WTC11 (cell line): ENCODE measurements at places on chromosomes 13 and 19.

DNA sequence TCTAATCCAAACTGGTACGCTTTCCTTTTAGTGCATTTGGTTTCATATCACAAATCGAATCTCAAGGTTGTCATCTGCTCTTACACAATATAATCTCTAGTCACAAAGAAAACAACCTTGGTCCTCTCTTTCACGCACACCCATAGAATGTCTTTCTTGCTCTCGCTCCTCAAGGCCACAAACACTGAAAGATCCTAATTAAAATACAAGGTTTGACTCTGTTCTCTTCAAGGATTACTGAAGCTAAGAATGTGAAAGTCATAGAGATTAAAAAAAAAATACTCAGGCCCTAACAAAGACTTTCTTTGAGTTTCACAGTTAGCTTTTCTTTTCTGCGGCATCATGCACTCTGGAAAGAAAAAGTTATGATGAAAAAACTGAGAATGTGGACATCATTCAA is 891.5 kb downstream of the EFNB2 start:
- H3K4me1 ChIP-seq: no peaks in the 10 kb centered on the region
- no peak overlapping the region for H3K27ac ChIP-seq
- H3K36me3 ChIP-seq: peaks cover 5% of the 10 kb centered on the region
- no peak overlapping the region for H3K4me3 ChIP-seq

- peaks cover 12% of the 10 kb centered on the region for H3K4me1 ChIP-seq
- no peaks in the 10 kb centered on the region for H3K36me3 ChIP-seq
- DNase-seq: no peak
Observed at GRCh38 chr13:40178130-40178529, 488.3 kb downstream of the FOXO1 start.

GRCh38 chr19:35223084-35223790 is 5.3 kb downstream of the FAM187B start:
- peaks cover 21% of the 10 kb centered on the region for H3K4me1 ChIP-seq
- H3K27ac ChIP-seq: no peak overlapping the region

DNA sequence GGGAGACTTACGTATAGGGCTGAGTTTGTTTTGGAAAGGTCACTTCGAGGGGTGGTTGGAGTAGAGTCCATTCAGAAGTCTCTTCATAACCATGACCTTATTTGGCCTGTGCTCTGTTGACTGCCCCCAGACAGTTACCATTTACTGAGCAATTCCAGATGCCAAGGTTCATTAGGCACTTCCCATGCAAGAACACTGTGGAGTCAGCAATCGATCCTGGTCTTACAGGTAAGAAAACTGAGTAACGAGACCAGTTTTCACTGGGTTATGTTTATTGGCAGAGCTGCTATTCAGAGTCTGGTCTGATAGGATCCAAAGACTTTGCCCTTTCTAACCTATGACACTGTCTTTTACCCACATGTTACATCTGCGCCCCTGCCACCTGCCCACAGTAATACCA is 134.7 kb downstream of the MTUS2 start:
- peaks cover 3% of the 10 kb centered on the region; the same call in 1 of the 2 replicates for H3K27me3 ChIP-seq
- no peaks in the 10 kb centered on the region for H3K36me3 ChIP-seq
- no peaks in the 10 kb centered on the region for H3K4me1 ChIP-seq
- no peak for DNase-seq
- H3K4me3 ChIP-seq: no peak overlapping the region

- H3K27ac ChIP-seq: no peak overlapping the region; the same call in 1 of the 2 replicates
- no peak overlapping the region for H3K4me3 ChIP-seq
- H3K4me1 ChIP-seq: peaks cover 31% of the 10 kb centered on the region
- H3K27me3 ChIP-seq: no peaks in the 10 kb centered on the region
- H3K36me3 ChIP-seq: peaks cover 3% of the 10 kb centered on the region; the same call in 1 of the 2 replicates
Observed at GRCh38 chr13:114107686-114108081, 24.7 kb downstream of the RASA3 start.

- peaks cover 100% of the 10 kb centered on the region for H3K27me3 ChIP-seq
- DNase-seq: no peak
- H3K4me3 ChIP-seq: peak overlapping the region; percentile 63
- H3K4me1 ChIP-seq: peaks cover 60% of the 10 kb centered on the region
- H3K36me3 ChIP-seq: no peaks in the 10 kb centered on the region
Observed at GRCh38 chr19:13024126-13024950, 29.1 kb downstream of the NFIX start.

GRCh38 chr19:10018263-10018662 is 5.0 kb downstream of the RDH8 start:
- no peaks in the 10 kb centered on the region for H3K4me1 ChIP-seq
- DNase-seq: no peak
- H3K4me3 ChIP-seq: no peak overlapping the region
- peaks cover 13% of the 10 kb centered on the region for H3K27me3 ChIP-seq
- no peak overlapping the region for H3K27ac ChIP-seq
- no peaks in the 10 kb centered on the region for H3K36me3 ChIP-seq

DNA sequence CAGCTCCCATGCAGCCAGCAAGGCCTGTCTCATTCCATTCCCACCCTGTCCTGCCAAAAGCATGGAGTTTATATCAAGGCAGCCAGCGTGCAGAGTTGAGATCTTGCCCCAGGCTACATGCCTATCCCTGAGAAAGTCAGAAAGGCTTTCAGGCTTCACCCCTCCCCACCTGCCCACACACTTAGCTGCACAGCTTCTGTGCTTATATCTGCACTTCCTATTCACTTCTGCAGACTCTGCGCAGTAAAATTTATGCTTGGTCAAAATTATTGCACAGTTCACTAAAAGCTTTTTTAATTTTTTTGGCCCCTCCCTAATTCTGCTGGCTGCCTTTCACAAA is 12.5 kb upstream of the ZNF675 start:
- H3K4me1 ChIP-seq: peaks cover 24% of the 10 kb centered on the region
- peaks cover 3% of the 10 kb centered on the region; the same call in 1 of the 2 replicates for H3K27me3 ChIP-seq
- no peaks in the 10 kb centered on the region for H3K36me3 ChIP-seq

GRCh38 chr13:100439247-100439970 is 149.2 kb downstream of the GGACT start:
- H3K27ac ChIP-seq: peak overlapping the region; percentile 97
- H3K36me3 ChIP-seq: peaks cover 14% of the 10 kb centered on the region
- H3K4me3 ChIP-seq: peak overlapping the region; percentile 24; the same call in 1 of the 2 replicates
- no peaks in the 10 kb centered on the region for H3K27me3 ChIP-seq
- peak; percentile 20 for DNase-seq

GRCh38 chr19:50663482-50663790 is 14.2 kb downstream of the C19orf81 start:
- peaks cover 16% of the 10 kb centered on the region for H3K4me1 ChIP-seq
- peaks cover 60% of the 10 kb centered on the region for H3K27me3 ChIP-seq
- H3K27ac ChIP-seq: no peak overlapping the region
- H3K36me3 ChIP-seq: peaks cover 8% of the 10 kb centered on the region
- no peak overlapping the region for H3K4me3 ChIP-seq

- peaks cover 13% of the 10 kb centered on the region for H3K4me1 ChIP-seq
- H3K4me3 ChIP-seq: no peak overlapping the region
- no peaks in the 10 kb centered on the region for H3K36me3 ChIP-seq
- H3K27me3 ChIP-seq: no peaks in the 10 kb centered on the region
- DNase-seq: no peak
Observed at GRCh38 chr13:62087124-62087523, 671.5 kb upstream of the PCDH20 start.

DNA sequence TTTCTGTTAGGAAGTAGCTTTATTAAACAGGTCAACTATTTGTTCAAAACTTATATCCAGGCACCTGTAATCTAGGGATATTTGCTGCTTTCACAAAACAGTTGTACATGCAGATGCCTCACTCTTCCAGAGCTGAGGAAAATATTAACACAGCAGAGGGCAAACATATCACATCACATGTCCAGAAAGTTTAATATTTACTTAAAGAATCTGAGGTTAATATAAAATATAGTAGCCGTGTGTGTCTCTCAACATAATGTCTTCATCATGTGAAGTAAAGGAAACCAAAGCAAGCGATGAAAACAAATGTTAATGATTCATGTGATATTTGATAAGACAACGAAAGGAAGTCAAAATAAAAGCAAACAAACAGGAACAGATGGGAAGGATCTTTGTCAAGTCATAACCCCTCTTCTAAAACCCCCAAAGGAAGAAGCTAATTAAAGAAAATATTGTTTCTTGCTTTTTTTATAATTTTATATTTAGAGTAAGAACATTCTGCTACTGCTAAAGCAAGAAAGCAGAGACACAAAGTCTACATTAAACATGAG is 418.8 kb downstream of the DACH1 start:
- no peak overlapping the region for H3K4me3 ChIP-seq
- no peak for DNase-seq
- no peaks in the 10 kb centered on the region for H3K4me1 ChIP-seq
- H3K27ac ChIP-seq: no peak overlapping the region
- H3K36me3 ChIP-seq: no peaks in the 10 kb centered on the region

- H3K36me3 ChIP-seq: peaks cover 6% of the 10 kb centered on the region; the same call in 1 of the 2 replicates
- H3K27me3 ChIP-seq: peaks cover 3% of the 10 kb centered on the region; the same call in 1 of the 2 replicates
- no peaks in the 10 kb centered on the region for H3K4me1 ChIP-seq
- no peak overlapping the region for H3K4me3 ChIP-seq
- DNase-seq: no peak
- no peak overlapping the region for H3K27ac ChIP-seq
Observed at GRCh38 chr13:95360464-95361097, 59.3 kb upstream of the ABCC4 start.

GRCh38 chr19:5018224-5019015 is 49.5 kb downstream of the KDM4B start:
- no peaks in the 10 kb centered on the region for H3K27me3 ChIP-seq
- no peak overlapping the region; the same call in 1 of the 2 replicates for H3K27ac ChIP-seq
- no peak for DNase-seq
- H3K4me1 ChIP-seq: 0 out of 2 replicates have a peak, but pooled peaks cover 2% of the 10 kb centered on the region
- H3K4me3 ChIP-seq: no peak overlapping the region

GRCh38 chr19:36686365-36687213 is 823 bp upstream of the ZNF567 start:
- H3K27me3 ChIP-seq: peaks cover 4% of the 10 kb centered on the region
- H3K36me3 ChIP-seq: peaks cover 35% of the 10 kb centered on the region
- peaks cover 15% of the 10 kb centered on the region for H3K4me1 ChIP-seq

- H3K4me1 ChIP-seq: peaks cover 5% of the 10 kb centered on the region; the same call in 1 of the 2 replicates
- no peak overlapping the region for H3K4me3 ChIP-seq
- no peaks in the 10 kb centered on the region for H3K36me3 ChIP-seq
Observed at GRCh38 chr13:50617134-50617721, 226.3 kb downstream of the DLEU7 start.

DNA sequence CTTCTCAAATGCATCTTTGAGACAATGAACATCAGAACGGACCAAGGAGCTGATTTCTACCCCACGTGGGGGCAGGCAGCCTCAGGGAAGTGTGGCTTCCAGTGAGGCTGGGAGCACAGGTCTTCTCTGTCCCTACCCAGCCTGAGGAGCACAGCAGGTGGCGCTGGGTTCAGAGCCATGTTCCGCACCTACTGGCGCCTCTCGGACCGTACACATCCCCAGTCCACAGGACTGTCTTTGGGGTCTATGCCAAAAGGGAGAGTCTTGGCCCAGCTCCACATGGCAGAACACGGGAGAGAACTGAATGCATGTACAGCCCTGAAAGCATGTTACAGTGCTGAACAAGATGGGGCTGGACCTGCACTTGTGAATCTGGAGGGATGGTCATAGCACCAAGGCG is 22.6 kb downstream of the SUGP1 start:
- DNase-seq: no peak
- no peaks in the 10 kb centered on the region for H3K4me1 ChIP-seq
- H3K36me3 ChIP-seq: peaks cover 33% of the 10 kb centered on the region
- H3K27me3 ChIP-seq: no peaks in the 10 kb centered on the region
- H3K27ac ChIP-seq: no peak overlapping the region

GRCh38 chr13:69094485-69094884 is 1013.1 kb upstream of the ATXN8OS start:
- no peak overlapping the region for H3K27ac ChIP-seq
- H3K4me1 ChIP-seq: peaks cover 18% of the 10 kb centered on the region
- DNase-seq: no peak
- H3K36me3 ChIP-seq: no peaks in the 10 kb centered on the region

DNA sequence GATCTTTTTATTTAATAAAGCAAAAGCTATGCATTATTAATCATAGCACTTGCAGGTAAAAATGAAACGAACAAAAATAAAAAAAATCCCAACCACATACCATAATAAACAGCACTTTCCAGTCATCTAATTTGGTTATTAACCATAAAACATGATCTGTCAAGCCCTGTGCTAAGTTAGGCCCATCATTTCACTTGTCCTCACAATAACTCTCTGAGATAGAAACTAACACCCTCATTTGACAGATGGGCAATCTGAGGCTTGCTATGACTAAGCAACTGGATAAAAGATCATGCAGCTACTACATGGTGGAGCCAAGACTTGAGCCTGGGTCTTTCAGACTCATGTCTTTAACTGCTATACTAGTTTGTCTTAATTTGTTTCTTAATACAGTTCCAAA is 21.8 kb downstream of the PROSER1 start:
- DNase-seq: no peak
- peaks cover 1% of the 10 kb centered on the region for H3K4me1 ChIP-seq
- no peaks in the 10 kb centered on the region for H3K27me3 ChIP-seq
- no peak overlapping the region for H3K27ac ChIP-seq
- no peak overlapping the region for H3K4me3 ChIP-seq
